AG04449 (cell line): ENCODE measurements at places on chromosomes 5 and 9.

- no peak for DNase-seq
Measured at GRCh38 chr5:154756868-154757813, 2.0 kb downstream of the LARP1 start.

- DNase-seq, result no peak
Measured at GRCh38 chr5:154384480-154385235, 61.1 kb upstream of the SAP30L start.

GRCh38 chr9:99807956-99808355 is 13.7 kb upstream of the NR4A3 start:
- DNase-seq, result no peak

DNA sequence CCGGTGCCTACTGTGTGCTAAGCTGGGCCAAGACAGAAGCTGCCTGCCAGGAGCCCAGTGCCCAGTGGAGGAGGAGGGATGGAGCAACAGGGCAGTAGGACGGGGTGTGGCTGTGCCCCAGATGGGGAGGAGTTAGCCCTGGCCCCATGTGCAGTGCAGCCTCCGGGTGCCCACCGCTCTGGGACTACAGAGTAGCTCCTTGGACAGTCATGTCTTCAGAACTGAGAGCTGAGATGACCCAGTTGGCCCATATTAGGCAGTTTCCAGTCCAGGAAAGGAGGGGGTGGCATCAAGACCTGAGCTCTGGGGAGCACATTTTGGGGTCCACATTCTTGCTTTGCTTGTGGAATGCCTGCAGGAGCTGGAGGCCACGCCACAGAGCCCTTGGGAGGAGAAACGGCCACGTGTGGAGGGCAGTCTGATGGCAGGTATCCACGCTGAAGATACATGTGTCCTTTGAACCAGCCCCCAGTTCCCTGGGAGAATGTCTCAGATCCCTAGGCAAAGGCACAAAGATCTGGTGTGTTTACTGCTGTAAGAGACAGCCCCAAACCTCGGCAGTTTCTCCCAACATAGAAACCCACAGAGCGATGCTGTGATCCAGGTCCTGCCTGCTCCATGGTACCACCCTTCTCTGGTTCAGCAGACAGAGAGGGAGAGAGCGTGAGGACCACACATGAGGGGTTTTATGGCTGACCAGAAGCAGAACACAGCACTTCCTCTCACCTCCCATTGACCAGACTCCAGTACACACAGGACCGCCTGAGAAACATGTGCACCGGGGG is 46.8 kb upstream of the FCN1 start:
- DNase-seq, result no peak

DNA sequence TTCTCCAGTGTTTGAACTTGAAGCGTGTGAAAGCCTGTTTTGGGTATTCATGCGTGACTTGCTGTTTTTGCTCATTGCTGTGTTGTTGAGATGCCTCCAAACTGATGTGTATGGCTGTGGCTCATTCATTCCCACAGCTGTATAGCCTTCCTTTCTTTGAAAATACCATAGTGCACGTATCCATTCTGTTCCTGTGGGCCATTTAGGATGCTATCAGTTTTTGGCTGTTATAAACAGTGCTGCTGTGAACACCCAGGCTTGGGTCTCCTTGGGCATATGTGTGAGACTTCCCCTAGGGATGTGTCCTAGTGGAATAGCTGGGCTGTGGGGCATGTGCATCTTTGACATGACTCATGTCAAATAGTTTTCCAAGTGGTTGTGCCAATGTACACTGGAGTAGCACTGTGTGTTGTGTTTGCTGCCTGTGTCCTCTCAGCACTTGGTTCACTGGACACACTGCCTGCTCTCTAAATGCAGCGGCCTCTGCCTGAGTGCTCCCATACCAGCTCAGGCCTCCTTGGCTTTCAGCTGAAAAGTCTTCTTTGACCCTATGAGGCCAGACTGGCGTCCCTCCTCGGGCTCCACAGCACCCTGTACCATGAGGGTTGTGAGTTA is 102.6 kb upstream of the TBC1D2 start:
- peak; percentile 33 for DNase-seq

- DNase-seq, result no peak
Measured at GRCh38 chr5:137995749-137996128, 37.1 kb downstream of the FAM13B start.

DNA sequence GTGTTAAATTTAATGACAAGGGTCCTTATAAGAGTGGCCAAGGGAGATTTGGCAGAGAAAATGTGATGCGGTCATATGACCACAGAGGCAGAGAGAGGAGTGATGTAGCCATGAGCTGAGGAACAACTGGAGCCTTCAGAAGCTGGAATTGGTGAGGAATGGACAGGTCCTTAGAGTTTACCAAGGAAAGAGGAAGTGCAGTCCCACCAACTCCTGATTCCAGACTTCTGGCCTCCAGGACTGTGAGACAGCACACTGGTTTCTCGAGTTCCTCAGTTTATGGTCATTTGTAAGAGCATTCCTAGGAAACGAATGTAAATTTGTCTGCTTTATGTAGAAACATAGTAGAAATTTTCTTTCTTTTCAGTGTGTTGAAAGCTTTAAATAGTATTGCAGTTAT is 410.1 kb downstream of the CDH18 start:
- no peak for DNase-seq

- DNase-seq, result no peak
Measured at GRCh38 chr5:62111428-62111827, 194.6 kb upstream of the KIF2A start.

DNA sequence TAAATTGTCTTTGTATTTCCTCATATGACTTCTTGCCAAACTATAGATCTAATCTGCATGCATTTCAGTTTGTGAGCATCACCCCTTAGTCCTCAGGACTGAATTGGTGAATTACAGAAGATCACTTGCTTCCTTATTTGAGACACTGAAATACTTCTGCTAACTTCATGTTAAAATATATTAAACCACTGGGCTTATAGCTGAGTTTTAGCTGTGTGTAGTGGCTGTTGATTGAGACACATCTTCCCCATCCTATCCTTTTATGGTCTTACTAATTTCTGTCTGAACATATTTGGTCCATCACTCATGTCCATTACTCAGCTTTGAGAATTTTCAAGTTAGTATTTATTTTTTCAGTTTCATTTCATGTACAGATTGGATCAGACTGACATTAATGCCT is 295.9 kb downstream of the PSAT1 start:
- peak; percentile 72 for DNase-seq

GRCh38 chr9:96163161-96163560 is 138.8 kb downstream of the HSD17B3 start:
- no peak for DNase-seq

GRCh38 chr5:5626412-5626811 is 203.9 kb downstream of the ICE1 start:
- DNase-seq, result no peak

DNA sequence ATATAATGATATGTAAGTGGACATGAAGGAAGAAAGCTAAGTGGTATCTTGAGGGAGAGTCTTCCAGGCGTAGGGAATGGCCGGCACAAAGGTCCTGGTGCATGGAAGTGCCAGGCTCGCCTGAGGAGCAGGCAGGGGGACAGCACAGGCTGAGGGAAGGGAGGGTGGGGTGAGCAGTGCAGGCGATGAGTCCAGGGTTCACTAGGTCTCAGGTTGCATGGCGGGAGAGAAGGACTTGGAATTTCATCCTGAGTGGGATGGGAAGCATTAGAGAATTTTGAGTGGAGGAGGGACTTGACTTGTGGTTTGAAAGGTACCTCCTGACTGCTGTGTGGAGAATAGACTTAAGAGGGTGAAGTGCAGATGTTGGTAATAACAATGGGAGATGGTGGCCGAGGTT is 268.9 kb downstream of the ARHGEF28 start:
- DNase-seq, result no peak

- no peak for DNase-seq
Measured at GRCh38 chr5:2908086-2908485, 156.6 kb upstream of the IRX2 start.

DNA sequence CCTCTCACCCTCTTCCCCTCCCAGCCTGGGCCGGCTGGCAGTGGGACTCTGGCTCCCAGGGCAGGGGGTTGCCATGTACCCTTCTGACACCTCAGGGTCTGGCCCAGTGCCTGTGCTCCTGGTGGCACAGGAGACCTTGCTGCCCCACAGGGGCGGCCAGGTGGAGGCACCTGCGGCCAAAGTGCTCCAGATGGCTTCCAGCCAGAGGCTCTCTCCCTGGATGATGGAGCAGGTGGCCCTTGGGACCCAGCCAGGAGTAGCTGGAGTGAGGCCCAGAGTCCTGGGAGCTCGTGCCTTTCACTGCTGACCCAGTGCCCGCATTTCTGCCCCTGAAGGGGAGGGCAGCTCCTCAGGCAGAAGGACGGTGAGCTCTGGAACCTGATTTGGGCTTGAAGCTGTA is 87.3 kb downstream of the NTNG2 start:
- DNase-seq, result no peak

- no peak for DNase-seq
Measured at GRCh38 chr5:175321927-175322532, 122.0 kb downstream of the DRD1 start.

DNA sequence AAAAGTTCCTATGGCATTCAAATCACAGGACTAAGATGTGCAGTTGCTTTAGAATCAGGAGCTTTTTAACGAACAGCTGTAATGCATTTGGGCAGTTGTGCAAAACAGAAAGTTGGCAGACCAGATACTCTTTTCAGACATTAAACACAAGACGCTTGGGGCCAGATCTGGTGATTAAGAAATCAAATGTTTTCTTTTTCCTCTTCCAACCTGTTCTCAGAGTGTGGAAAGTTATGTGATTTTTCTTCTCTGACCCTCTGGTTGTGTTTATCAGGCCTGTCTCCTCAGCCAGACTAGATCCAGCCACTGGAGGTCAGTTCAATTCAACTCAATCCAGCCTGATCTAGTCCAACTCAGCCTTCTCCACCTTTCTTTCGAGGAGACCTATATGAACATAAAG is 298.5 kb upstream of the PCSK5 start:
- no peak for DNase-seq

DNA sequence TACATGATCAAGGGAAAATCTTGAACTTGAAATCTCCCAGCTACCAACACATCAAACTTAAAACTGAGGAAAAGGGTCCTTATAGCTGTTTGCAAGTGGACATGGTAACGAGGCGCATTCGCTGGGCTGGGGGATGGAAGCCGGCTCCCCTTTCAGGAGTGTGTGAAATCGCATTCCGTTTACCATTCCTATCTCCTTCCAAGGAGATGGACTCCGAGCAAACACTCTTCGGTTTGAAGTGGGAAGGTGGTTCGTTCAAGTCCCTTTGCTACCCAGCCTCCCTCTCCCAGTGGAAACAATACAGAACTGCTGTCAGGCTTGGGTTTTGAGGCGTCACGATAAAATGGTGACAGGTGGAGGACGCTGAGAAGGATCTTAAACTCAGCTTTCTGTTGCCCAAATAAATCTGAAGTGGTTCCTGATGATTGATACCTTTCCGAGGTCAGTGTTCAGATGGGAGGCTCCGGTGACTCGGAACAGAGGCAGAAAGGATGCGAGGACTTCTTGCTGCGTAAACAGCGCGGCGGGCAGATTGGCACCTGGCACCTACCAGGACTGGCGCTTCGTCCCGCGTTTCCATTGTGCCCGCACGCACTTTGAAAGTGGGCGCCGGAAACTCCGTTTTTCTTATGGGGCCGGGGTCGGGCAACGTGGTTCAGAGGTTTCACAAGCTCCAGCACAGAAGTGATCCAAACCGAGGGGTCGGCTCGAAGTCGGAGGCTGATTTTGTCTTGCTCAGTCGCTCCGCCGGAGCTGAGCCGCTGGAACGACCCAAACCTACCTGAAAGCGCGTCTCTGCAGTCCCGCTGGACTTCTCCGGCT is 7.0 kb downstream of the MSX2 start:
- DNase-seq, result no peak

DNA sequence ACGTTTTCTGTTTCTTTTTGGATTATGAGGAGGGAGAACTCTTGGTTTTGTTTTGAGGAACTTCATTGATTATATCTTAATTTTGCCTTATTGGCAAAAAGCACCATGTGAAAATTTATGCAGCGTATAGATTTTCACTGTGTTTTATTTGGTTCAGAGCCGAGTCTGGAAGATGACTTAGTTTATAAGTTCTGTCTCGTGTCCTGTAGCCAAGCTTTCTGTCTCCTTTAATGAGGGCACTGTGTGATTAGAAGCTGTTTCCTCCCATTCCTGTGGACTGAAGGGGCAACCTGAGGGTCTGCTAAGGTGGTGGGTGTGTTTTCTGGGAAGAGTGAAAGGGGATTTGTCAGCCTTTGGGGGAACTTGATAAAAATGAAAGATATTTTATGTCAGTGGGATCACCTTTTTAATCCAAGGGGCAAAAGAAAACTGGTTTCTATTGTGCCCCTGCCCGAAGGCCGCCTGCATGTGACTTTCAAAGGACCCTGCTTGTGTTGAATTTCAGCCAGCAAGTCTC is 262.1 kb downstream of the FANCC start:
- DNase-seq, result no peak

DNA sequence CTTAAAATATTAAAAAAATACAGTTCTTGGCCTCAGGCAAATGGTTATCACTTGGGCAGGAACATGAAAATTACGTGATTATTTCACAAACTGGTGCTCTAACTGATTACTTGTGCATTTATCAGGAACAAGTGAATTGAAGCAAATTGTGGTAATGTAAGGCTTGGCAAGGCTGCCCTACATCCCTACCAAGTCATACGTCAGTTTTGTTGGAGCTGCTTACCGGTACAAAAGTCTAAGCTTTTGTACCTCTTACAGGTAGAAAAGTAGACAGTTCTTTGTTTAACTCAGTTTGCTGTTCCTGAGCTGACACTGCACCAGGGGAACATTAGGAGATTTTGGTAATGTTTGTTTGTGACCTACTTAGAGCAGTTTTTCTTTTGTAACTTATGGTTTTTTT is 2.2 kb downstream of the G3BP1 start:
- DNase-seq, result no peak

DNA sequence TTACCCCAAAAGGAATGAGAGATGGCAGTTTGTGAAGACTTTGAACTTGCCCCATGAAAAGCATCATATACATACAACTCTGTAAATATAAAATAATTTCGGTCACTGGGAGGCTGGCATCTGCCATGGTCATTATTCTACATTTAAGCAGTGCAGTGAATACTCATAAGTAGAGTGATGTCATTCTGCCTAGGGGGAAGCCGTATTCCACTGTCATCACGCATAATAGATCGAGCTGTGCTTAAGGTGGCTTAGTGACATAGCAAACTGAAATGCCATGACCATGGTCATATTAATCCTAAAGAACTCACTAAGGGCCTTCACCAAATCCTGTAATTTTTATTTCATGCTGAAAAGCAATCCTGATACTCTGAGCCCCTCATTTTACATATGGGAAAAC is 42.4 kb upstream of the NR4A3 start:
- no peak for DNase-seq

DNA sequence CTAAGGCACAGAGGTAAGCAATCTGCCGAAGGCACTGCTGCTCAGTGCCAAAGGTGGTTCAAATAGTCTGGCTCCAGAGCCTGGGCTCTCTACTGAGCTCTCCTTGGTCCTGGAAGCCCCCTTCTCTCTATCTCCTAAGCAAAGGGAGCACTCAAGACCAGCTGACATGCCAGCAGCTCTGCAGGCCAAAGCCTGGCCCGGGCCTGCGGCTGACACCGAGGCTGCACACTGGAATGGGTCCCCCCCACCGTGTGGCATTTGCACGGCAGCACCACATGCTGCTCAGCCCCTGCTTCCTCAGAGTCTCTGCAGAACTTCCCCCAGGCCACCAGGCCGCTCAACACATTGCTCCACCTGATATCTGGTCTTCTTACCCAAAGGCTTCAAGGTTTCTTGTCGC is 57.8 kb upstream of the GOLPH3 start:
- DNase-seq, result no peak

GRCh38 chr9:116868201-116868600 is 181.1 kb downstream of the TRIM32 start:
- DNase-seq, result no peak
